Activated B cell treated with CpG ODN at 0.5 μM for 24 hours (primary cell): ENCODE measurements at places on chromosomes 7 and 10.
A peak's percentile ranks its signal among the peaks of the same experiment; 100 is the strongest.

- no peak for DNase-seq
Measured at GRCh38 chr10:76353237-76353851, 921.9 kb downstream of the LRMDA start.

- DNase-seq: no peak
Measured at GRCh38 chr10:73786512-73786885, 1.1 kb downstream of the ZSWIM8 start.

GRCh38 chr7:55121249-55121648 is 102.4 kb downstream of the EGFR start:
- no peak for DNase-seq

- DNase-seq: no peak
Measured at GRCh38 chr7:47877336-47877735, 70.9 kb downstream of the PKD1L1 start.

- no peak for DNase-seq
Measured at GRCh38 chr10:125812128-125812750, 10.8 kb downstream of the UROS start.

GRCh38 chr10:97000487-97001182 is 168.5 kb downstream of the LCOR start:
- DNase-seq: no peak

DNA sequence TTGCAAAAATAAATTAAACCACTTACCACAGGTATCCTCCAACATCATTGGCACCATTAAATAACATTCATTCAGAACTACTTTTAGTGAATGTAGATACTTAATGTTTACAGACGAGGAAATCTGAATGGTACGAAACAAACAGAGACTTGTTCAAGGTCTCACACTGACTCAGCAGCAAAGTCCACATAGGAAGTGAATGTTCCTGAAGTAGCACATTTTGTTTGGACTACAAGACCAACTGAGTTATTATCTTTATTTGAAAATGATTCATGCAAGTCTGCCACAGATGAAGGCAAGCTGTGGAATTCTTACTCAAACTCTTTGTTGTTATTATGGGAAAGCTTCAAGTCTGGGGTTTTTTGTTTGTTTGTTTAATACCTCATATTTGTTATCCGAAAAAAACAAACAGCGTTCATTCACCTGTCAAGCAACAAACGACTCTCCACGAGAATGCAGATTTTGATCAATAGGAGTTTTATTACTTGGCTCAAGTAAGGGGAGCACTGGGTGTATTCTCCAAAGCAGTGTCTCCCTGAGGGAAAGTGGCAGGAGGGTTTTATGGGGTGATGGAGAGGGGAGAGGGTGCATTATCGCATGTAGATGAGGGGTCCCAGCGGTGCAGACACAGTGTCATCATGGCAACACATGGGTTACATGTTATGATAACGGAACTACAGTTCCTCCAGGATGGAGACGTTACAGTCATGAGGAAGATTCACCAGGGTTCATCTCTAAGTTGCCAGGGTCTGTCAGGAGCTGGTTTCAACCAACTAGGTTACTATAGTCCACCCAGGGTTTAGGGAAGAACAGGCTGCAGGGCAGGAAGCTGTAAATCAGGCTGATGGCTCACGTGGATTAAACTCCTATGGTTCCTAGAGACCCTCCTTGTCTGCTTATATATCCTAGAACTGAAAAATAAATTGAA is 147.7 kb upstream of the AKR1E2 start:
- DNase-seq: no peak

GRCh38 chr7:157516911-157517781 is 180.3 kb downstream of the DNAJB6 start:
- no peak for DNase-seq

DNA sequence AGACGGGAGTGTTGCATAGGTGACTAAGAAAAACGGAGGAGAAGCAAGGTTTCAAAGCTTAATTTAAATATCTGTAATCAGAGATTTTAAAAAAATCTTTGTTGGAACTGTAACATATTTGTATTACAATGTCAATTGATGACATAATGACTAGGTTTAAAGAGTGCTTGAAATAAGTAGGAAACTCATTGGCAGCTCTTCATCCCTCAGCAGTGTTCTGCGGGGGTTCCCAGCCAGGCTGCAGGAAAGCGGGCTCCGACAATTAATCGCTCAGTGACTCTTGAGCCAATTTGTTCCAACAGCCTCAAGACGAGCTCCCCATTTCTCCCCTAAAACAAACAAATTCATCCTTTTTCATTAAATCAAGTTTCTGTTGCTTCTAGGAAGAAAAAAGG is 22.6 kb downstream of the CPXM2 start:
- no peak for DNase-seq

DNA sequence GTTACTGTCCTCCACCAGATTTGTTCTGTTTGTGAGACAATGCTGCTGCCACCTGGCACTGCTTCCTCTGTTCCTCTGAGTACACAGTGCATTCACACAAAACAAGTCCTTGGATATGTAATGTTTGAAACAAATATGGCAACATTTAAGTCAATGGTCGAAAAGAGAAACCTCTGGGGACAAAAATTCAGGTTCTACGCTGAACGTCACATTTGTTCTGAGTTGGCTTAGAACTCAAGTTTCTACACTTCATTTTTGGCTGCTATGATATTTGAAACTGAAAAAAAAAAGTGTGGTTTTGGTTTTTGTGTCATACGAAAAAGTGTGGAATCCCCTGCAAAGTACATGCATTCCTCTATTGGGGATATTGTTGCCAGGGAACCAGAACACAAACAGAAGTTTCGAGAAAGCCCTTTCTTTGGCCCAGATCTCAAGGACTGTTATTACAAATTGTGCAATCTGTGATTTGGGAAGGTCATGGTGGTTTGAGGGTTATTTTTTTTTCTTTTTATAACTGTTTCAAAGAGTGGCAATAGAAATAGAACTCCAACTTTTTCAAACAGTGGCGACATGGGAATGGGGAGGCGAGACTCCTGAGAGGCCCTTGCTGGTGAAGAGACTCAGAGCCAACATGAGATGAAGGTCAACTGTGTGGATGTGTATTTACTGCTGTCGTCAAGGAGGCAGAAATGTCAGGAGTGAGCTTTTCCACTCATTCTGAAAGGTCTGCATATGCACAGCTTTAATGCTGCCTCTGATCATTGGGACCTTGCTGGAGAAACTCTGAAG is 127.5 kb downstream of the CUBN start:
- DNase-seq: no peak

GRCh38 chr7:41503438-41503837 is 199.5 kb downstream of the INHBA start:
- DNase-seq: no peak

DNA sequence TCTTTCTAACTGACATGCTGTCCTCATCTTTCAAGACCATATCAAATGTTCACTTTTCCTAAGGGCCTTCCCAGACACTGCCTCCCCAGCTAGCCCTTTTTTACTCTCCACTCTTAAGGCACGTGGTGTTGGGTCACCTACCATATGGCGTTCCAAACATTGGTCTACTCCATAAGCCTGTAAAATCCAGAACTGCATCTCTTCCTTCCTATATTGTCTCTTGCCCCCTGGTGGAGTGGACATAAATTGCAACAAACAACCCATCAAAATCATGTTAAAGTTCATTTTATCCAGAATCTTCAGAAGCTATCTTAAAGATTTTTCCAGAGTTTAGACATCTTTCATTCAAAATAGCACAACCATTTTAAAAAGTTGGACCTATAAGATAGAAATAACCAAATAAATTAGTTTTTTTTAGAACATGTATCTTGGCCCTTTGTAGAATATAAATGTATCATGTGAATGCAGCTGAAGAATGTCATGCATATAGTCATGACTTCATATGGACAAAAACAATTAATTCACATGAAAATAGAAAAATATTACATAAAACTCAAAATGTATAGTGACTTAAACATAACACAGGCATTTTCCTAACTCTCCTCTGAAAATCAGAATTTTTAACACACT is 180.6 kb upstream of the CHRM2 start:
- no peak for DNase-seq

GRCh38 chr10:129767751-129768150 is 196.3 kb downstream of the EBF3 start:
- no peak for DNase-seq

DNA sequence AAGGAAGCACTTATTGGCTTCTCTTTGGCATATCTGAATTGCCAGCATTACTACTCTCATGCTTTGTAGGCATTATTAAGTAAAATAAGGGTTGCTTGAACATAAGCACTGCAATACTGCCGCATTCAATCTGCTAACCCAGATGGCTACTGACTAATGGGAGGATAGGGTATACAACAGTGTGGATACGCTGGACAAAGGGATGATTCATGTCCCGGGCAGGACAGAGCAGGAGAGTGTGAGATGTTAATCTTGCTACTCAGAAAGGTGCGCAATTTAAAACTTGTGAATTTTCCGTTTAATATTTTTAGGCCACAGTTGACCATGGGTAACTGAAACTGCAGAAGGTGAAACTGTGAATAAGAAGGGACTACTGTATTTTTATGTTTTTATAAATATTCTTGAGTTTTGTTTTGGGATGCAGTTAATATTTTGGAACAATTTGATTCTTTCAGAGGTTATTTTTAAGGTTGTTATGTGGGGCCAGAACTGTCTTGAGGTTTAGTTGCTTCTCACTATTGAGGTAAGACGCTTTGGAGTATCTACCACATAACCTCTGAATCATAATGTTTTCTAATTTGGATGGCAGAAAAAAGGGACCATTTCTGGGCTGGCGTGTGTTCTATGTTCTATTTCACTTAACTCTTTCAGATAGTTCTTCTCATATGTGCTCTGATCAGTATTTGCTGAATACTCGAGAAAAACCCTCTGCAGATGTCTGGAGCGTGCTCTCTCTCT is 75.7 kb upstream of the SYPL1 start:
- no peak for DNase-seq

DNA sequence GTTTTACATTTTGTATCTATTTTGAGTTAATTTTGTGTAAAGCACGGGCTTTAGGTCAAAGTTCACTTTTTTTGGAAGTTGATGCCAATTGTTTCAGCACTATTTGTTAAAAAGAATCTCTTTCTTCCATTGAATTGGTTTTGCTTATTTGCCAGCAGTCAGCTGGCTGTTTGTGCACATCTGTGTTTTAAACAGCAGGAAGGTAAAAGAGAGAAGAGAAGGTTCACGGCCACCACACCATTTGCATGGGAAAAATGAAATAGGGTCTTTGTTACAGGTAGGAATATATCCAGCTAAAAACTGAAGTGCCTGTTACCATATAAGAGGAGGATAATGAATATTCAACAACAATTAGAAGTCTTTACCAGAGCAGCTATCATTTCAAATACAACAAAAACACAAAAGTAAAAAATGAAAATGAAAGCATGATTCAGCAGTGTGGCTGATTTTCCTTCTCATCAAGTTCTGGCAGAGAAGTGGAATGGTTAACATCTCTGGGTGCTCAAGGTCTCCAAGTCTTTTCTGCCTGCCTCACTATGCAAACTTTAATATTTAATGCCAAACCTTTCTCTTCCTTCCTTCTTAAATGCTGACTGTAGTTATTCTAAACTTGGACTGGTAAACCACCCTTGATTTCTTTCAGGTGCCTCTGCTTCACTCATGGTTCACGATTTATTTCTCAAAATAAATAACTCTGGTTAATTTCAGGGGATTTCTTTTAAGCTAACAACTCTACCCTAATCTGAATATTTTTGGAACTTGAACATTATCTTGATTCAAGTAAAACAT is 841.5 kb downstream of the GRM8 start:
- no peak for DNase-seq

DNA sequence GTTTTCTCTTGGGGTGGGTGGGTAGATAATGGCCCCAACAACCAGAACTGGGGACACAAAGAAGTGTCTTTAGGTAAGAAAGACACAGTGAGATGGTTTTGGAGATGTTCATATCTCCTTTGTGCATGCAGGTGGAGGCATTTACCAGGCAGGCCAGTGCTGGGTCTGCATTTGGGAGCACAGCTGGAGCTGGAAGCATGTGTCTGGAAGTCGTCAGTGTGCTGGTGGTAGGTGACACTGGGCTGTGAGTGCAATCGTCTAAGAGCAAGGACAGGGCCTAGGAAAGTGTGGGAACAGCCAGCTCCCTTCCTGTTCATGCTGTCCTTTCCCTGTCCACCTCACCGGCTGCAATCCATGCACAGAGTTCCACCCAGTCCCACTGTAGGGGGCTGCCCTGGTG is 88.3 kb upstream of the ZNF32 start:
- DNase-seq: no peak

GRCh38 chr7:366161-366803 is 76.3 kb downstream of the FOXL3 start:
- no peak for DNase-seq

- peak; percentile 27 for DNase-seq
Measured at GRCh38 chr7:30148951-30149459, 14.2 kb downstream of the MTURN start.

DNA sequence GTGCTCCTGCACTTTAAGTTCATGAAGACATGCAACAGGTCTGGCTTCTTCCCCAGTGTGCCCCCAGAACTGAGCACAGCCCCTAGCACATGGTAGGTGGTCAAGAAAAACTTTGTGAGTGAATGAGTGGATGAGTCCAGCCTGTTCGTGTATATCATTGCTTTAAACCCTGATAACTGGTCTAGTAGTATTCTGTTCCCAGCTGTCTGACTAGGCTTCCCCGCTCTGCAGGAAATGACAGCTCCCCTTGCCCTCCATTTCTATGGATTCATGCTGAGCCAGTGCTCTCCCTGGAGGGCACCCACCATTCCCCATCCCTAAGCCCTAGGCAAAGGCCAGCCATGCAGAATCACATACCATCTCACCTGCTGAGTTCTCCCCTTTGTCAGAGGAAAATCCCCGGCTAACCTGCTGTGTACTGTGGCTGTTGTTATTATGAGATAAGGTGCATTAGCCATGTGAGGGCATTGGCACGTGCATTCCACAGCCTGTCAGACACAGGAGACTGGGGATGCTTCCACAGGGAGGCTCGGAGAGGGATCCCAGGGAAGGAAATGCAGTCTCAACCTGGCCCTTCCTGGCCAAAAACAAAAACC is 698.9 kb downstream of the GRID1 start:
- no peak for DNase-seq

- DNase-seq: no peak
Measured at GRCh38 chr7:82449910-82450309, 6.3 kb upstream of the CACNA2D1 start.

- no peak for DNase-seq
Measured at GRCh38 chr7:157932498-157933218, 595.9 kb downstream of the DNAJB6 start.

DNA sequence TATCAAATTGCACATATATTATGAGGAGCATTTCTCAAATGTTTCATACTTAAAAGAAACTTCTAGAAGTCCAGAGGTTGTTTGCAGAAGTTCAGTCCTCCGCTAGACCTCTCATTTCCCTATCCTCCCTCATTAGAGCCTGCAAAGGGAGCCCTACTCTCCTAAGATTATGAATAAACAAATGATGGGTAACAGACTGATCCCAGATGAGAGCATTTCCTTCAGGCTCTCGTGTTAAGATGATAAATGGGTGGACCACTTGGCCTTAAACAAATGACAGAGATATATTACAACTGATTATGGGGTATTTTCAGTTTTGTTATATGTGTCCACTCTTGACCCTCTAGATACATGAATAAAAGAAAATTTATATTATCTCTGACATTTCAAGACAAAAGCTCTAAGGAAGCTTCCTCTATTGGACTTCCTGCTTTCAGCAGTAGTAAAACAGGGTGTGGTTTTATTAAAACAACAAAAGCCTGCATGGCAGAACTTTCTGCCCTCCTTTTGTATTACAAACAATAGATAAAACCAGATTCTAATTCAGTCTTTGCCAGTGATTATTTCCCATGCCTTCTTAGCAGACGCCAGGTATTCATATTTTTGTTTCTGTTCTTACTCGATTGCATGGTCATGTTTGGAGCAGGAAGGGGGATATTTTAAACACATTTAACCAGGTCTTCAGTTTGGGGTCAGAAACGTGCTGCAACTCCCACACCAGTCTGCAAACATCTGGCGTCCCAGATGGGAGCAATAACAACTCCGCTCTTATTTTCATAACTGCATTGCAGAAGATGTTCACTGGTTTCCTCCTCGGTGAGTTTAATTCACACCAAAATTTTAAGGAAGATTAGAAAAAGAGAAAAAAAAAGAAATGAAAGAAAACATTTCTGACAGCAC is 52.4 kb upstream of the FAM204A start:
- no peak for DNase-seq
